ENCODE measurements at places on chromosomes 1 and 21. TPM values are rescaled to one million over a fixed set of nuclear protein-coding genes. Genes with fewer than 3 reads are reported as not detected.

Gene BTBD19
- 5.3 TPM for total RNA-seq

Gene ZMYM4
- 133 TPM for total RNA-seq

Gene SDC3
- total RNA-seq: 76.5 TPM

DNA sequence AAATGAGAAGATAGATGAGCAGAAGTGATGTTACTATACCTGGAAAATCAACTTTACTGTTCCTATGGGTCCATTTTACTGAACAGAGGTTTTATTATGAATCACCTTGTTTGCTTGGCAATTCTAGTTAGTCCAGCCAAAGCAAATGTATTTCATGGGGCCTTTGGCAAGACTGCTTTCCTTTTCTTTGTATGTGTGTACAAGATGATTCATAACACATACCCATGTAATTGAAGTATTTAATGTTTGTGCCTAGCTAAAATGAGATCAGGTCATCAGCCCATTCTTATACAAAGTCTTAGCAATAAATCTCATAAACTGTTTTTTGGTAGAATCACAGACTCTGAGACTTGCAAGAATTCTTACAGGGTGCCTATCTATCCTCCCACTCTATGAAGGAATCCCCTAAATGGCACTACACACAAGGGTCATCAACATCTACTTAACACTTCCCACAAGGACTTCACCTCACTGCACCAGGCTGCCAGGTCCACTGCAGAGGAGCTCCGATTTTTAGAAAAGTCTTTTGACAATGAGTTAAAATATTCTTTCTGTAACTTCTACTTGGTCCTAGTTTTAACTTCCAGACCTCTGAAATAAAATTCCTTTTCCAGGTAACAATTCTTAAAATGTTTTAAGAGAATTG, 58.5 kb downstream of the LPAR3 start:
- no peak overlapping the region for H3K27ac ChIP-seq
- H3K4me3 ChIP-seq: no peak overlapping the region
- DNase-seq: no peak
- H3K4me1 ChIP-seq: no peaks in the 10 kb centered on the region
- H3K27me3 ChIP-seq: no peaks in the 10 kb centered on the region

DNA sequence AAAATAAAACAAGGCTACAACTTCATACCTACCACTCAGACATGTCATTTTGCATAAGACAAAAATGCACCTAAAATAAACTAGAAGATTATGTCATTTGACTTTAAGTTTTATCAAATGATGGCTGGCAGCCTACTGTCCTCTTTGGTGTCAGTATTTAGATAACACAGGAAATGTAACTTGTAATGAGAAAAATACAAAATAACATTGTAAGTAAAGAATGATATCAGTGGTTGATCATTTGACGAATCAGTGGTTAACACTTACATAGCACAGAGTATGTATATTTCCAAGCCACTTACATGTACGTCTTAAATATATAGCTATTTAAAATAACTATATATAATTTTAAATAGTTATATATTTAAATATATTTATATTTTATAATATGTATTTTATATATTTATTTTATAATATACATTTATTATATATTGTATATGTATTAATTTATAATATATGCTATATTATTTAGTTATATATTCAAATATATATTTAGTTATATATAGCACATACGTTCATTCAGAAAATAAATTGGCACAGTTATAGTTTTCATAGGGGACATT, 44.1 kb downstream of the ZNF678 start:
- H3K27ac ChIP-seq: no peak overlapping the region
- no peak for DNase-seq
- peaks cover 20% of the 10 kb centered on the region for H3K36me3 ChIP-seq

Gene FAM72B
- total RNA-seq: 11.1 TPM

DNA sequence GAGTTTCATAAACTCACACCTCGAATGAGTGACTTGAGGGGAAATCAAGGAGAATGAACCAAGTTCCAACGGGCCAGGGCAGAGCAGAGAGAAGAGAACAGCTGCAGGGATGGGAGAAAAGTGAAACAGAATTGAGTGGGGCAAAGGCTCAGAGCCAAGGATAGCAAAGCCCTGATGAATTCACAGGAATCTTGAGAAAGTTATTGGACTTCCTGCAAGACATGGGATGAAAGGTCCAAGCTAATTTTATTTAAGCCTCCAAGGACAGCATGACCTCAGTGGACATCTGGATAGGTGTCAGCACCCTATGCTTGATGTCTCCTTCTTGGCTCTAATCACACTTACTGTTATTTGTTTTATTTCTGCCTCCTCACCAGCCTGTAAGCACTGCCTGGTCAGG, 43.0 kb upstream of the RAVER2 start:
- no peaks in the 10 kb centered on the region for H3K27me3 ChIP-seq
- no peaks in the 10 kb centered on the region for H3K36me3 ChIP-seq
- no peak overlapping the region for H3K27ac ChIP-seq
- H3K4me1 ChIP-seq: no peaks in the 10 kb centered on the region
- DNase-seq: no peak
- H3K4me3 ChIP-seq: no peak overlapping the region

Gene LCE1A
- total RNA-seq: not detected

- H3K4me3 ChIP-seq: no peak overlapping the region
- H3K4me1 ChIP-seq: no peaks in the 10 kb centered on the region
- no peak for DNase-seq
- no peak overlapping the region for H3K27ac ChIP-seq
- no peaks in the 10 kb centered on the region for H3K27me3 ChIP-seq
These were observed 13.5 kb upstream of the OR2G2 start for GRCh38 chr1:247574664-247575063.

- no peaks in the 10 kb centered on the region for H3K36me3 ChIP-seq
- H3K27ac ChIP-seq: no peak overlapping the region
- H3K27me3 ChIP-seq: no peaks in the 10 kb centered on the region
- DNase-seq: no peak
- H3K4me3 ChIP-seq: no peak overlapping the region
These were observed 119.2 kb downstream of the EDEM3 start for GRCh38 chr1:184635347-184635979.

Gene TNNT2
- total RNA-seq: 0.88 TPM

DNA sequence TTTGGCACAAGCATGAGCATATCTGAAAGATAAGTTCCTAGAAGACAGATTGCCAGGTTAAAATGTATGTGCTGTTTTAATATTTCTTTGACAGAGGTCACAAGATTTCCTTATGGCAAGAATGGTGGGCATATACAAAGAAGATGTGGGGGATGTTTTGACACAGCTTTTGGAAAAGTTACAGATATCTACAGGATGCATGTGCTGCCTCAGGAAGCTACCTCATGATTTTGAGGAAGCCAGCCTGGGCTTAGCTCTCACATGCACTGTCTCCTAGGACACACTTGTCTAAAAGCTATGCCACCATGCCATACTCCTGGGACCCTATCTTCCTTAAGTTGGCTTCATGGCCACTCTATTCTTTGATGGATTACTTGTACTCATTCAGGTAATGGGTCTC, 99.9 kb downstream of the C1orf94 start:
- H3K27ac ChIP-seq: no peak overlapping the region
- no peak overlapping the region for H3K4me3 ChIP-seq
- peaks cover 4% of the 10 kb centered on the region for H3K4me1 ChIP-seq
- H3K36me3 ChIP-seq: no peaks in the 10 kb centered on the region
- peaks cover 14% of the 10 kb centered on the region for H3K27me3 ChIP-seq

DNA sequence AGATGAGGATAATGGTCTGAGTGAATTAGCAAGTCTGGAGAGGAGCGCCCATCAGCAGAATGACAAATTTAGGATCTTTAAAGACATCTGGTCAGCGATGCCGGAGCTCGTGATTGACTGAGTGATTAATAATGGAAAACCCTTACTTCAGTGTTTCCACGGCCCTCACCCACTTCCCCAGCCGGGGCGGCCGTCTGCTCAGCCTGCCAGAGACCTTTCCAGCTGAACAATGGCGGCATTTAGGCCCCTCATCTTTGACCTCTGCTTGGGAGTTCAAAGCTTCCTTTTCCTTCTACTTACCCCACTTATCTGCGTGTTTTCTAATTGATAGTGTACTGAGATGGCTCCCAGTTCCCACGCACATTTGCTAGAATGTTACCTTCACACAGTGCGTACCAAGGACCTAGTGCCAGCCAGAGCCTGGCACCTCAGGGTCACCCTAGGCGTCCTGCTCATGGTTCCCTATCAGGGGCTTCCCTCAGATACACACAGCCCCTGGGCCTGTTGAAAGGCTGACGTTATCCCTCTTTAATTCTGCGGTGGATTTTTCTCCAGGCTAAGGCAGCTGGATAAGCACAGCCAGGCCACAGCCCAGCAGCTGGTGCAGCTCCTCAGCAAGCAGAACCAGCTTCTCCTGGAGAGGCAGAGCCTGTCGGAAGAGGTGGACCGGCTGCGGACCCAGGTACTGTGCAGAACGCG, 232.8 kb downstream of the SDCCAG8 start:
- no peaks in the 10 kb centered on the region for H3K36me3 ChIP-seq
- H3K4me3 ChIP-seq: no peak overlapping the region
- H3K4me1 ChIP-seq: no peaks in the 10 kb centered on the region
- peak; percentile 49 for DNase-seq
- no peaks in the 10 kb centered on the region for H3K27me3 ChIP-seq
- peak overlapping the region; percentile 90 for H3K27ac ChIP-seq

GRCh38 chr1:150995896-150996295, 10.8 kb downstream of the MINDY1 start:
- H3K4me1 ChIP-seq: peaks cover 2% of the 10 kb centered on the region
- no peaks in the 10 kb centered on the region for H3K27me3 ChIP-seq
- no peak overlapping the region for H3K4me3 ChIP-seq
- H3K27ac ChIP-seq: no peak overlapping the region
- DNase-seq: peak; percentile 86

- peaks cover 31% of the 10 kb centered on the region for H3K27me3 ChIP-seq
- no peak for DNase-seq
- no peaks in the 10 kb centered on the region for H3K36me3 ChIP-seq
- no peaks in the 10 kb centered on the region for H3K4me1 ChIP-seq
- no peak overlapping the region for H3K4me3 ChIP-seq
These were observed 5.5 kb downstream of the TNFRSF1B start for GRCh38 chr1:12172042-12172851.

Gene KLHDC8A
- 0.53 TPM for total RNA-seq

Gene HTR6
- total RNA-seq: 0.31 TPM

All from endodermal cell (in vitro differentiated cells).